ENCODE measurements at places on chromosomes 6 and 20.
A peak's percentile ranks its signal among the peaks of the same experiment; 100 is the strongest.

GRCh38 chr6:155530219-155530834 lies 74.7 kb upstream of the NOX3 start:
- DNase-seq, result peak; percentile 67

- peak; percentile 4 for DNase-seq
Observed at GRCh38 chr6:14321992-14322772, 204.6 kb downstream of the CD83 start.

DNA sequence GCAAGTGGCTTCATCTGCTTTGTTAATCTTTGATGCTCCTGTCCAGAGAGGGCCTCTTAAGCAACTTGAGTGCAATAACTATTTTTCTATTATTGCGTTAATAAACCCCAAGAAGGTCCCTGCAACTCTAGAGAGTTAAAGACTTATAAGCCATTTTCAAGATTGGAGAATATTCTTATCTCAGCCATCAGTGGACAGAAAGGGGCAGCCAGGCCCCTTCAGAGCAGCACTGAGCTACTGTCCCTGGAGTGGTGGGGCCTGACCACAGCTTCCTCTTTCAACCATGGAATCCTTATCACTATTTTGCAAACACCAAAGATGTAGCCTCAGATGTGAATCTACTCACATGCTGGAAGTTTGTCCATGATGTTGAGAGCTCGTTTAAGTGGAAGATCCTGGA lies 2.8 kb upstream of the MAS1L start:
- no peak for DNase-seq

GRCh38 chr6:5619249-5619648 lies 357.9 kb downstream of the FARS2 start:
- no peak for DNase-seq

- no peak for DNase-seq
Observed at GRCh38 chr20:35968930-35969329, 540 bp downstream of the CNBD2 start.

DNA sequence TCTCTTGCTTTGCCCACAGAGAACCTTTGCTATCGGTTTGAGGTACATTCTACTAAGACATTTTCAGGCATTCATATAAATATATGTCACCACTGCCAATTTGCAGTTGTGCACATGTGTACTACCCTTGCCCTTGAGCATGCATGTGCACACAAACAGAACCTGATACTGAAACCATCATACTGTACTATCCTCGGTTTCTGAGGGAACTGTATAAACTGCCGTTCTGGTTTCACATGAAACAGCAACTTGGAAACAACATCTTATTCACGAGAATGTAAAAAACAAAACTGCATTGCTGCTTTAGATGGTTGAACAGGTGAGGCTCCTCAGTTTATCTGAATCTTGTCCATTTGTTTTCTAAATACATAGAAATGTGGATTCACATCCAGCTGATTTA lies 151.2 kb upstream of the TMEM170B start:
- DNase-seq, result no peak

- no peak for DNase-seq
Observed at GRCh38 chr6:89547281-89547680, 91.3 kb downstream of the LYRM2 start.

DNA sequence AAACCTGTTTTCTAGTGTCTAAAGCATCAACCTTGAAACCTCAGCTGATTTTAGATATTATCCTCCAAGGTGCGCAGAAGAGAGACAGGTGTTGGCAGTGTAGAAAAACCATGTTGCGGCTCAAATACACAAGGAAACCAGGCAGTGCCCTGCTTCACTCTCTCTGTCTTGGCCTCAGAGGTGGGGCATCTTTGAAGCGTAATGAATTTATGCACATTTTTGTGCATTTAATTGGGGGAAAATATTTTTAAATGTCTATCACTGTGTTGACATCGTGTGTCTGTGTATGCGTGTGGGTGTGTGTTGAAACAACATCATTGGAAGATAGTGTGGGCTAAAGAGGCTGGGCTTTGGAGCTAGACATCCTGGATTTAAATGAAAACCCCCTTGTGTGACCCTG lies 334.0 kb upstream of the CHD6 start:
- DNase-seq, result no peak

DNA sequence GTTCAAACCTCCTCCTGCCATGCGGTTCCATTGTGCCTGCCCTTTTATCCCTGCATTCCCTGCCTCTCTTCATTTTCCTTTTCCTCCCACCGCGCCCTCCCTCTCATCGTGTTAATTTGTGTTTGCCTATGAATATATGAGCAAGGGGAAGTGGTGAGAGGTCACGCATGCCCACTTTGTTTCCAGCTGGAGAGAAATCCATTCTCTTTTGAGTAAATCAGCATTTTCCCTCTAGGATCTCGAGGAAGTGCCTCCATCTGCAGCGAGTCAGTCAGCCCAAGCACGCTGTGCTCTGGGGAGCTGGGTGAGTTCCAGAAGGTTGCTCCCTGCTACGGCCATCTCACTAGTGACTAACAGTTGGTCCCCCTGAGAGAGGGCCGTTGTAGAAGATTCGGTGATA lies 42.9 kb downstream of the CDH26 start:
- DNase-seq, result no peak

DNA sequence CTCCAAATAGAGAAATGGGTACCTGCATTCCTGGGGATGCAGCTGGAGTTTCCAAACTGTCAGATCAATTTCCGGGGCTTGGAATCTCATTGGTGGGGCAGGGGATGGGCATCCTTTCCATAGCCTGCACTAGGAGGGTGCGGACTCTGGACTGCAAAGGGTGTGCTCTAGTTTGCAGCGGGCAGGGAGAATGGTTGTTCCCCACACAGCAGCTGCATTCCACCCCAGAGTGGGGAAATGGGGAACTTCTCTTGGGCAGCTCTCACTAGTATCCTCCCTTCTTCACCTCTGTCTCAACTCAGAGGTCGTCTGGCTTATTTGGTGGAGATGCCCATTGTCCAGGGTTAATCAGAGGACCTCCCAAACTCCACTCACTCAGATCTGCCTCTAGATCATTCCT lies 34.5 kb upstream of the CDKN1A start:
- DNase-seq, result no peak

GRCh38 chr6:38105066-38105465 lies 285.5 kb downstream of the ZFAND3 start:
- no peak for DNase-seq

DNA sequence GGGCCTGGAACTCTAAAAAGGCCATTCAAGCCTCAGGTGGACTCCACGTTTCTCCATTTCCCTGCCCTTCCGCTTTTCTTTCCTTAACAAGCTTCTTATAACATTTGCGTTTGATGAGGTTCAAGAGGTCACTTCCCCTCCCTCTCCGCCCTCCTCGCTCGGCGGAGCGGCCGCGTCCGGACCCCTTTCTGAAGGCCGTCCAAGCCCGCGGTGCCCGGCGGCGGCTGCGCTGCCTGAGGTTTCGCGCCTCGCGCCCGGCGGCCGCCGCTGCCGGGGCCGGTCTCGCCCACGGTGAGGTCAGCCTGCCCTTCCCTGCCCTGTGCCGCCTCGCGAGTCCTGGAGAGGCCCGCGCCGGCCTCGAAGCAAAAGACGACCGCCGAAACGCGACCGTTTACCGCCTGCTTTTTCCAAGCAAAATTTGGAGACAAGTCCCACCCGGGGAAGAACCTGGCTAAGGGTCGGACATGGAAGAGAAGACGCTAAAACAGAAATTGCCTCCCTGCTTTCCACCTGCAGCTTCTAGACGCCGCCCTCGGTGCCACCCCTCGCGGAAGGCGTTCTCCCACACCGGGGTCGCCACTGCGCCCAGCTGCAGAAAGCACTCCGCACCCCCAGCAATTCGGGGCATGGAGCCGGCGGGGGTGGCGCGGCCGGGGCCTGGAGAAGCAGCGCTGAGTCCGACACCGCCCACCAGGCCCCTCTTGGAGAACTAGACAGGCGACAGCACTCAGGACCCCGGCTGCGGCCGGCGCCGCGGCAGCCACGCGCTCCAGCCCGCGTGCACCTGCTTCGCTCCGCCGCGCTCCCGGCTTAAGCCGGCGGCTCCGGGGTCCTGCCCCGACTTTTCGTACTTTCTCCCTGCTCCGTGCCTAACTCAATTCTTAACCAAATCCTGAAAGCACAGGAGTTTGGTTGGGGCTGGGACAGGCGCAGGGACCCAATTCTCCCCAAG lies 11.0 kb upstream of the FOXF2 start:
- no peak for DNase-seq

DNA sequence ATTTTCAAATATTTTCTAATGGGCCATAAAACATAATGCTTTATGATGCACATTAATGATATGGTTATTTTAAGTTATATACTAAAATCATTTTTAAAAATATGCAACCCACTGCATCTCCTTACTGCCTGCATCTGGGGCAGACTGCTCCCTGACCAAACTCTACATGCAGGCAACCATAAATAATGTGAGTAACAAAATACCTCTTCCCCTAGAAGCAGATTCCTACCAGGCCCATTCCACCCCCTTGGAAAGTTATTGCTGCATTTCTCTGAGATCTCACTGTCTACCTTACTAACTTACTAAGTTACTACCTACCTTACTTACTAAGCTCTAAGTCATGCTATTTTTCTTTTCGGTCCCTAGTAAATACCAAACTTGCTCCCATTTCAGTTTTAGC lies 71.8 kb downstream of the ATG5 start:
- peak; percentile 78 for DNase-seq

GRCh38 chr20:13856354-13856753 lies 71.5 kb downstream of the NDUFAF5 start:
- no peak for DNase-seq

GRCh38 chr6:16684896-16685554 lies 76.2 kb downstream of the ATXN1 start:
- DNase-seq, result no peak

GRCh38 chr6:128121610-128122009 lies 220.8 kb upstream of the THEMIS start:
- no peak for DNase-seq

GRCh38 chr6:155528982-155529453 lies 73.4 kb upstream of the NOX3 start:
- peak; percentile 91 for DNase-seq

DNA sequence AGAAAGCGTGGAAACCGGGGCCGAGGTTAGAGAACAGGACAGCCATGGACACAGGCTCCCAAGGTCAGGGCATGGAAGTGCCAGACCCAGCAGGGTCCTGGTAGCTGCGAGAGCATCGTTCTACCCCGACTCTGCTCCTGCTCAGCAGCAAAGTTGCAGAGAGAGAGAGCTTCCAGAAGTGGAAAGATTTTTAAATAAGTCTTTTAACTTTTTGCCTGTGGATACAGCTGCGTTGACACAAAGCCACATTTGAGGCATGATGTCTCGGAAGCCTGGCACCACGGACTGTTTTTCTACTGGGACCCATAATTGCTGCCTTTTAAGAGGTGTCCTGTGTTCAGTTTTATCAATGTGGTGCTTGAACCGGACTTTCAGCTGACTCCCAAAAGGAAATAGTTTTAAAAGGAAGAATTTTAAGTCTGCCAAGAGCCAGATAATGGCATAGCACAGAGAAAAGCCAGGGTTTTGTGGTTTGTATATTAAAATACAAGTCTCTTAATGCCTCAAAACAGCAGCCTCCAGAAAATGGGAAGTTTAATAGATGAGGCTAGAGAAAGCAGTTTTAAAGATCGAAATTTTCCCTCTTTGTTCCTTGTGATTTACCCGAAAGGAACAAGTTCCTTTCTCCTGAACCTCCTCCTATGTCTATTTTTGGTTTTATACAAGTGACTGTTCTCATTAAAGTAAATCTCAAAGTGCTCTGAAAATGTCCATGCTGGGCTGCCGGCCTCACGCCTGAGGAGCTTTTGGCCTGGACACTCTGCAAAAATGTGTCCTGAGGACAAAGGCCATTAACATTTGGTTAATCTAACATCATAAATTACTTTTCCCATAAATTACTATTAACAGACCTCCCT lies 91.5 kb downstream of the RIN2 start:
- DNase-seq, result peak; percentile 3

DNA sequence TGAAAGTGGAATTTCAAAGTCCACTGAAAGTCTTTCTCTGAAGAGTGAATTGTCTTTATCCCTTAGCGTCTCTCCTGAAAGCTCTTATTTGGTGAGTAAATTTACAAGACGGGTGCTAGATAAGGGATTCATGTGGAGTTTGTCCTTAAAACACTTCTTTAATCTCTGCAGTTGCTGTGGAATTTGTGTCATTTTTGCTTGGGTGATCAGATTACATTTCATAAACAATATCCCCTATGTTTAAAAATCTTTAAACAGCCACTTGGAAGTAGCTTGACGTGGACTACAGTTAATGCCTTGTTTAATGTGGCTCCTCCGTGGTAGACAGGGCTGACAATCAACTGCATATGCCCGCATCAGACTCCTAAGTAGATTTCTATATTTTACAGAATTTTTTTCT lies 175.4 kb upstream of the ZNF217 start:
- no peak for DNase-seq

- peak; percentile 33 for DNase-seq
Observed at GRCh38 chr20:49400904-49401303, 81.6 kb downstream of the KCNB1 start.

DNA sequence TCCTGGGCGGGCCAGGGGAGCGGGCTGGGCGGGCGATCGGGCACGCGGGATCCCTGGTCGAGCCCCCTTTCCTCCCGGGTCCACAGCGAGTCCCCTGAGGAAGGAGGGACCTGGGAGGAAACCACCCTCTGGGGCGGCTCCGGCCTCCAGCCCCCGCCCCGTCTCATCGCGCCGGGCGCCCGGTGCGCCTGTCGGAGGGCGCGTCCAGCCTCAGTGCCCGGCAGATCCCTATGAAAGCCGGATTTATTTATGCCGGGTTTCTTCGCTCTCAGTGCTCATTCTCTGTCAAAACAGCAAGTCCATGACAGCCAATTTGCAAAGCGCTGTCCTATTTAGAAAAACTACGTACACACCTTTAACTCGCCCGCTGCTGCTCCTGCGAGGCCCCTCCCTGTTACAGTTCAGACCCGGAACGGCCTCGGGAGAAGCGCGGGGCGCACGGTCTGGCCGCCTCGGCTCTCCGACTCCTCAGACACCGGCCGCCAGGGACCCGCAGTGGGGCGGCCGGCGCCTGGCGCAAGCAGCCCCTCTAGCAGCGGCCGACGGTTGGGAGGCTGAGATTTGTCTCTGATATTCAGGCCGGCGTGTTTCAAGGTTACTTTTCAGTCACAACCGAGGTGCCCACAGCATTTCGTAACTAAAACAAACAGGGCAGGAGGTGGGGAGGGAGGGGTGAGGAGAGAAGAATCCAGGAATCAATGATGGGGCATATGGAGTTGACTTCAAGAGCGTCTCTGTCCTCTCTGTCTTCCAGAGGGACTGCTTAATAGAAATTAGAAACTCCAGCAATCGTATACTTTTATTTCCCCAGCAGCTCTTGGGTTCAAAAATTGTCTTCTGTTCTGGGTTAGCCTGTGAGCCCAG lies 782 bp upstream of the FOXA2 start:
- DNase-seq, result no peak

Measured in fibroblast of lung (primary cell).